ENCODE measurements at places on chromosomes 4 and X.

DNA sequence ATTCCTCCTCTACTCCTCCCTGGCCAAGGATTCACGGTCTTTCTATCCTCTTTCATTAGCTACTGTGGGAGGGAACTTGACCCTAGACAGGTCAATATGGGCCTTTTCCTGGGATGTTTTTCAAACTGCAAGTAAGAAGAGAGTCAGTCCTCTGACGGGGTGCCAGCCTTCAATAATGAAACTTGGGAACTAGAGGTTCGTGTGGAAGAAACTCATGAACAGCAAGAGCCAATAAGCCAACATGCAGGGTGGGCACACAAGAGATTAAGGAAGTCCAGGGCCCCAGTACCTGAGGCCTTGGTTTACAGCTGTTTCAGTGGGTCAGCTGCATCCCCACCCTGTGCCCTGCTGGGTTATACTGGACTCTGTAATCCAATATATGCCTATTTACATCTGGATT is 49.3 kb downstream of the LIMCH1 start:
- DNase-seq, result no peak

DNA sequence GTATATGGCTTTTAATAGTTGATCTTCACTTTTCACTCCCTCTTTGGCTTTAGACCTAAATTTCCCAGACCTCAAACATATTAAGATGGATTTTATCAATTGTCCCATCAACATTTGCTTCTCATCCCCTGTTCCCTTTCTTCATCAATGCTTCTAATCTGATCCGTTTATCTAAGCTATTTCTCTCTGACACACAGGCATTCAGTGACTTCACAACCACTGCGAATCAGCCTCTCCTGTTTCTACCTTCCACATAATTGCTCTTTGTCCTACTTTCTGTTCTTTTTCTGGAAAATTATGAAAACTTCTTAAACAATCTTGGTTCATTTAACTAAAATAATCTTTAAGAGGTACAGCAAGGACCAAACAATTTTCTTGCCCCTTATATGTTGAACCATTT is 115.2 kb downstream of the GLRA3 start:
- no peak for DNase-seq

DNA sequence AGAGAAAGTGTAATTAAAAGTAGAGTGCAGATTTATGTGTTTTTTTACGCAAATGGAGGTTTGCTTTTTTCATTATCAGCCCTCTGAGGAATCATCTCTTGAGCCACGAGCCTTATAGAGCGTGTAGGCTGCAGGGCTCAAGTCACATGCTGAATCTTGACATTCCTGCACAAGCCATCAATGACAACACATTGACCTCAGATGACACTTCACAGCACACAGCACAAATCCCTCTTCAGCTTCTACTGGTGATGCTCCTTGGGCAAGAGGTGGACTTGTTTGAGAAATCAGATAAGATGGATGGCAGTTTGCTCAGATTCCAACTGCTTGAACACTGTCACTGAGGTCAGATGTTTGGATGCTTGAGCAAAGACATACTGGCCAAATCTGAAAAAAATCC is 250.6 kb downstream of the SNCA start:
- no peak for DNase-seq

- no peak for DNase-seq
These were observed 71.1 kb downstream of the MID1 start for GRCh38 chrX:10549280-10549679.

DNA sequence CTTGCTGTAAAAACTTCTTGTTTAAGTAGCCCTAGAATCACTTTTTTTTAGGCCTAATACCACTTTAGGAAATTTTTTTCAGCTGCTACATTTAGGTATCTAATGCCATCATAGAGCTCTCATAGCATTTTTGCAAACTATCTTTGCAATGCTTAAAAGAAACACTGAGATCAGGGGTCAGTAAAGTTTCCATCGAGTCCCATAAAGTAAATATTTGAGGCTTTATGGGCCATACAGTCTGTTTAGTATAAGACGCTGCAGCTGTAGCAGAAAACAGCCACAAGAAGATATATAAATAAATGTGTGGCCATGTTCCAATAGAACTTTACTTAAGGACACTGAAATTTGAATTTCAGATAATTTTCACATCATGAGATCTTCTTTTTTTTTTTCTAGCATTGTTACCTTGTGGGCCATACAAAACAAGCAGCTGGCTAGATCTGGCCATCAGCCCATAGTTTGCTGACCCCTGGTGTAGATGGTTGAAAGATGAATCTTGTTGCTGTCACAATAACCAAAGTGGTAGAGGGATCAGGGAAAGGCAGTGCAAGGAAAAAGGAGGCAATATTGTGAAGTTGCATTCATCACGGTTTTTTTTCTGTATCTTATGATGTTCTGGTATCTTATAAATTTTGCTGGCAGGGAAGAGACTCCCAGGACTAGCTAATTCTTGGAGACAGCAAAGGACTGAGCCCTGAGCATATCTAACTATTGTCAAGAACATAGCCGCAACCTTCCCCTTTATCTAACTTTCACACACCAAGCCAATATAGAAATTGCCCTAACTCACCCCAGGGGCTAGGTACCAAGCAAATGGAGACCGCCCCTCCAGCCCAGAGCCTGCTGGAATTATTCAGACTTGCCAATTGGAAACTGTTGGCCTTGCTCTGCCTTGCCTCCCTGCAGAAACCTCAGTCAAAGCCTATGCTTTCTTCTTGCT is 46.6 kb downstream of the RASGEF1B start:
- no peak for DNase-seq

DNA sequence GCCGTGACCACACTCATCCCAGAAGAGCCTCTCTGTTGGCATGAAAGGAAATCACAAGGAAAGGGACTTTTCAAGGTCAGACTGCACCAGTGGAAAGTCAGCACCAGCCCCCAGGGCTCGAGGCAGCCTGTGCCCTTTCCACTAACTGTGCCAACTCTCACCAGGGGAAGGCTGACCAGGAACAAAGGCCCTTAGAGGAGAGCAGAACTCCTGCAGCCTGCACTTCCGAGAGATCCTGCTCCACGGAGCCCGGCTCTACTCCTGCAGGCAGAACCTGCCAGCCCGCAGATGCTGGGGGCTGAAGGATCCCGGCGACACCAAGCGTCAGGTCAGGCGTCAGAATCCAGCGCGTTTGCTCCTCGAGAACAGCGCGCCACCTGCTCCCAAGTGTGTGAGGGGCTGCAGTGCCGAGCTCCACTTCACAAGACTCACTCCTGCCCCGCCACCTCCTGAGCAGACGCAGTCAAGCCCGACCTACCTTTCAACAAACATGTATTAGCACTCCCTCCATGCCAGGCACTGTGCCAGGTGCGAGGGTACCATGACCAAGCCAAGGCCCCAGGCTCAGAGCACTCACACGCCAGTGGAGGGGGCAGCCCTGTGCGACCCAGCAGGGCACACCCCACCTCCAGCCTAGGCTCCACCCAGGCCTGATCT is 13.6 kb upstream of the HELT start:
- DNase-seq, result no peak

DNA sequence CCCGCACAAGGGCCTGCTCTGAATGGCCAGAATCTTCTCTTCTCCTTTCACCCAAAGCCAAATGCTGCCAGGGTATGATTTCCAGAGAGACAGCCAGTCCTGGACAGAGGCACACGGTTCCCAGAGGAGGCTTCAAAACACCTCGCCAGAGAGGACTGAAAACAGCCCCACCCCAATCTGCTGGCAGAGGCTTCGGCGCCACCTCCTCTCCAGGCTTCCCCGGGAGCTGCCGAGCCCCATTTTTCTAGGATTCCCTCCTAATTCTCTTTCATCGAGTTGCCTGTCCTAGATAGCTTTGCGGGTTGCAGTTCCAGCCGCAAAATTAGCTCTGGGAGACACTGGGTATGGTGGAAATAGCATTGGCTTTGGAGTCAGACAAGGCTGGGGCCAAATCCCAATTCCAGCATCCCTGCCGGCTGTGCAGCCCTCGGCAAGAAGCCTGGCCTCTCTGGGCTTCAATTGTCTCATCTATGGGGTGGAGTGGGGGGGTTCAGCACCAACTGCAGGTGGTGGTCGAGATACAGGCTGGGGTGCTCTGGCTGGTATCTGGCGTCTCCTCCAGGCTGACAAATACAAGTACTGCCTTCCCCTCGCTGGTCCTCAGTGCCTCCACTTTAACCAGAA is 22.6 kb downstream of the PPP2R2C start:
- DNase-seq, result no peak

- no peak for DNase-seq
These were observed 8.3 kb downstream of the CSN2 start for GRCh38 chr4:69957209-69957608.

Data from activated CD4-positive, alpha-beta T cell treated with anti-CD3 and anti-CD28 coated beads, Interleukin-2, amount 50 U/mL, for 4 hours (primary cell).